ENCODE measurements at places on chromosomes 2 and 18.

GRCh38 chr2:209619782-209620181 is 151.8 kb upstream of the UNC80 start:
- DNase-seq: no peak

GRCh38 chr2:28516950-28517349 is 21.1 kb downstream of the PLB1 start:
- no peak for DNase-seq

DNA sequence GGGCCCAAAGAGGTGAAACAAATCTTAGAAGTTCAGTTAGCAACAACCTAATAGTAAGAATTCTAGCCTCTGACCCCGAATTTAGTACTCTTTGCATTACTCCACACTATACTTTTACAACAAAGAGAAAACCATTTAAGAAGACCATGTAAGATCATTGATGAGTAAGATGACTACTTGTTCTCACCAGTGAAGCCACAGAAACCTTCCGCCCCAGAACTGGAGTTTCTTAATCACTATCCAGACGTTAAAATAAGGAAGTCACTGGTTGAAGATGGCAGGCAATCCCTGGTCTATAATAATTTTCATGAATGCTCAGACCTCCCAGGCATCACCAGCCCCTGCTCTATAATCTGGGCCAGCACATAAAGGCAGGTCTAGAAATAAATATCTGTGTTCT is 95.0 kb downstream of the TMEM163 start:
- no peak for DNase-seq

- no peak for DNase-seq
Observed at GRCh38 chr18:79123948-79124347, 54.8 kb downstream of the ATP9B start.

DNA sequence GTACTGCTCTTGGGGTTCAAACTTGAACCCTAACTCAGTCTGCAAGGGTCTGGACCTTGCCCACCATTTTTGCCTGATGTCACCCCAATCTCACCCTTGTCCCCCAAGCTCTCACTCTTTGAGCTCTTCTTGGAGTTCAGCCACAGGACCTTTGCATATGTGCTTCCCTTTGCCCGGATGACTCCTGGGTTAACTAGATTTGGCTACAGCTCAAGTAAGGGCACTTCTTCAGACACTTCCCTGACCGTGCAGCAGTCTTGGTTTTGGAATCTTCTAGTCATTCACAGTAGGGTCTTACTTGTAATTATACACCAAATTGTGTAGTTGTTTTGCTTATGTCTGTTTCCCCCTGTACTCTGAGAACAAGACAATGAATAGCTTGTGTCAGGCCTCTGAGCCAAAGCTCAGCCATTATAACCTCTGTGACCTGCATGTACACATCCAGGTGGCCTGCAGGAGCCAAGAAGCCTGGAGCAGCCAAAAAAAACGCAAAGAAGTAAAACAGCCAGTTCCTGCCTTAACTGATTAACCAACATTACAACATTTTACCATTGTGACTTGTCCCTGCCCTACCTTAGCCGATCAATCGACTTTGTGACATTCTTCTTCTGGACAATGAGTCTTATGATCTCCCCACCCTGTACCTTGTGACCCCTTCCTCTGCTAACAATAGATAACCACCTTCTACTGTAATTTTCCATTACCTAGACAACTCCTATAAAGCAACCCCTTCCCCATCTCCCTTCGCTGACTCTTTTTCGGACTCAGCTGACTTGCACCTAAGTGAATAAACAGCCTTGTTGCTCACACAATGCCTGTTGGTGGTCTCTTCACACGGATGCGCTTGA is 1.0 kb upstream of the MOGAT1 start:
- no peak for DNase-seq
